MCF 10A (cell line): ENCODE measurements at places on chromosomes 6 and 20.

GRCh38 chr20:4962241-4962855, 39.0 kb downstream of the SLC23A2 start:
- DNase-seq = no peak

DNA sequence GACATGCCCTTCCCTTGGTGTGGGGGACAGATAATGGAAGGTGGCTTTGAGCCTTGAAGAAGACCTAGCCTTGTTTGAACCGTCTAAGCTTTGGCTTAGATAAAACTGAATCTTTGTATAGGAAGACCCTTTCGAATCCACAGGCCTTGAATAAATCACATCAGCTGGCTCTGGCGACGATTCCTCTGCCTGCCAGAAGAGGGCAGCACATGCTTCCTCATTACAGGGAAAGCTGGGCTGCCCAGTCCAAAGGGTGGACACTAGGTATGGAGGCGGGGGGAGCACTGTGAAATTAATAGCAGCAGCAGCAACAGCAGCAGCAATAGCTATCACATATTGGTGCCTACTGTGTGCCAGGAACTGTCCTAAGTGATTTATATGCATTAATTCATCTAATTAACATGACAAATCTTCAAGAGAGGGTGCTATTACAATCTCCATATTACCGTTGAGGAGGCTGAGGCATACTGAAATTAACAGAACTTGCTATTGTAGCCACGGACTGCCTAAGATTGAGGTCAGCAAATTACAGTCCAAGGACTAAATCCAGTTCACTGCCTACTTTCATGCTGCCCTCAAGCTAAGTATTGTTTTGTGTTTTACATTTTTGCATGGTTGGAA, 85.1 kb downstream of the CLIC5 start:
- DNase-seq = peak; percentile 69

DNA sequence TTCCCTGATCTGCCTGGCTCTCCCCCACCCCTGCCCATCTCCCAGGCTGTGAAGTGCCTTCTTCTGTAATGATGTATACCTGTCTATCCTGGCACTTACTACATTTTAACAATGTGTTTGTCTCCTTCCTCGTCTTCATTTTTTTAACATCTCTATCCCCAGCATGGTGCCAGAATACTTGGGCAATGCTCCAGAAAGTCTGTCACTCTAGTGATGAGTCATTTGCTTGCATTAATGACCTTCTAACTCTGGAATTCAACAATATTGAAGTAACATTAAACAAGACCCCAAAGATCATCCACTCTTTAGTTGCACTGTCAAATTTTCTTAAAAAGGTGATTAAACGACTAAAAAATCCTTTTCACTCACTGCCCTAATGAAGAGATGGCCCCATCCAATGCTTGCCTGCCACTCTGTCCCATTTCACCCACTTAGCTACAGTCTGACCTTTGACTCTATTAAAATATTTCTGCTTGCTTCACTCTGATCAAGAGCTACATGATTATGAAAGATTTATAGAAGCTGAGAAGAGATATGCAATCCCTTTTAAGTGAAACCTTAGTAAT, 7.7 kb upstream of the KLHL31 start:
- DNase-seq = peak; percentile 86

- DNase-seq = peak; percentile 99
Measured at GRCh38 chr6:4941782-4942672, 61.8 kb downstream of the RPP40 start.

DNA sequence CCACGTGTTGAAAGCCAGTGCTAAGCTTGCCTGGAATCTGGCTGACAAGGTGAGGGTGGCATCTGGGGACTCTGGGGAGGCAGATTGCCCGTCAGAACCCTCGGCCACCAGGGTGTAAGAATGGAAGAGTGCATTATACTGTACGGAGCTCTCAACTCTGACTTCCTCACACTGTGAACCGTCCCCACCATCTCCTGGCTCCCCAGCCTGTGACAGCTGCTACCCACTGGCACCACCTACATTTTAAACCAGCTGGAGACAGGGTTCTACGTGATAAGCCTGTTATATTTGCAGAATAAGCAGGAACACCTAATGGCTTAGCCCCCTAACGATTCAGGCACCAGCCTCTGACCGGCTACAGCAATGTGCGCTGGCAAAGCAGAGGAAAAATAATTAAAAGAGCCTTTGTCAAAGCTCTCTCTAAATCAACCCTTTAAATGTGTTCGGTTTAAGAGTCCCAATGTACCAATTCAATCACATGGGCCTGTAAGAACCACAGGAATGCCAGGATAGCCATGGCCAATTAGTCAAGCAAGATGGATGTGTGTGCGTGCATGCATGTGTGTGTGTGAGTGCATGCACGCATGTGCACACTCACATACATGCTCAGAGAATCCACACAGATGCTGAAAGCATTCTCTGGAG, 89.1 kb upstream of the TAB2 start:
- no peak for DNase-seq

DNA sequence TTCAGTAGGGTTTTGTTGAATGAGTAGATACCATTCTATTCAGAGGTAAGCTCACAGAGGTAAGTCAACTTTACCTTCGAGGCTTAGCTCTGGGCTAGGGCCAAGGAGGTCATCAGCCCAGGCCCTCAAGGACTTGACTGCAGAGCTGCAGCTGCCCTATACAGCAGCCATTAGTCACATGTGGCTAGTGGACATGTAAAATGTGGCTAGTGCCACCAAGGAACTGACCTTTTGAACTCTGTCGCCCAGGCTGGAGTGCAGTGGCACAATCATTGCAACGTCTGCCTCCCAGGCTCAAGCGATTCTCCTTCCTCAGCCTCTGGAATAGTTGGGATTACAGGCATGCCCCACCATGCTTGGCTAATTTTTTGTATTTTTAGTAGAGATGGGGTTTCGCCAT, 47.9 kb upstream of the EPB41L1 start:
- DNase-seq = no peak

GRCh38 chr6:28977341-28978132, 27.6 kb downstream of the ZNF311 start:
- DNase-seq = peak; percentile 83

DNA sequence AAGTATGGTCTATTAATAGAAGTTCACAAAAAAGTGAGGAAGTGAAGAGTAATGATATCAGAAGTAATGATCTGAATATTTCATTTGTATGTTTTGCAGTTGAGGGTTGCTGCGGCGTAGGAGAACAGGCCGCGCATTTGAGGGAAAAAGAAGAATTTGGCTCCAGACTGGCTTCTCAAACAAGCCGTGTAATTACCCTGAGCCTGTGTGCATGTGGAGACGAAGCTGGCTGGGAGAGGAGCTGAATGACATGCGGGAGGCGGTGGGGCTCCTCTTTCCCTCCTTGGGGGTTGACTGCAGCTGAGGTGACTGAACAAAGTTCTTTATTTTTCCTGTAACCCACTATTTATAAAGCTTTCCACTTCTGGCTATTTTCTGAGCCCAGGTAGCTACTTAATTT, 115.5 kb upstream of the AFDN start:
- DNase-seq = no peak

DNA sequence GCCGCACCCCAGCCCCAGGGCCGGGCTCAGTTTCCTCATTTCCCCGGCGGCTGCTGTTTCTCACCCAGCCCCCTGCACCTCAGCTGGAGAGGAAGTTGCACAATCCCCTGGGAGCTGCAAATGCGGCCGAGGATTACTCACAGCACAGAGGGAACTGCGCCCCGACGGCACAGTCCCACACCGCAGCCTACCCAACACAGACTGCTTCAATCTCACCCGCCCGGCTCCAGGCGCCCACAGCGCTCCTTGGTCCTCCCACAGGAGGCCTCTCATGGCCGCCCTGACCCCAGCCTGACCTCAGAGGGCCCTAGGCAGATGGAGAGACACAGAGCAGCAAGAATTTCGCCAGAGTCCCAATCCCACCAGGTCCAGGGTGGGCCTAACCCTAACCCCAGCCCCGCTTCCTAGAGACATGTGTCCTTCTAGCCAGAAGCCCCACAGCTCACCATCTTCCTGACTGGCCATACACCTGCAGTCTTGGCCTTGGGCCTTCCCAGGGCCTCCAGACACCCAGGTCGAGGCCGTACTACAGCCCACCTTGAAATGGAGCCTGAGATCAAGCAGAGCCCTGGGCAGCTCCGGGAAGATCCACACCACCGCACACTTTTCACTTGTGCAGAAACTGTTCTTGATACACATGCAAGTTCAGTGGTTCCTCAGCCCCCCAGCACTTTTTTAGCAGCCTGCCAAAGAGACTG, 11.7 kb downstream of the TFEB start:
- peak; percentile 92 for DNase-seq

- DNase-seq = no peak
Measured at GRCh38 chr6:146592451-146592850, 6.3 kb upstream of the ADGB start.
